GM23338 (cell line): ENCODE measurements at places on chromosomes 4 and X.

GRCh38 chr4:169345316-169345721 lies 74.6 kb upstream of the SH3RF1 start:
- no peak for DNase-seq

DNA sequence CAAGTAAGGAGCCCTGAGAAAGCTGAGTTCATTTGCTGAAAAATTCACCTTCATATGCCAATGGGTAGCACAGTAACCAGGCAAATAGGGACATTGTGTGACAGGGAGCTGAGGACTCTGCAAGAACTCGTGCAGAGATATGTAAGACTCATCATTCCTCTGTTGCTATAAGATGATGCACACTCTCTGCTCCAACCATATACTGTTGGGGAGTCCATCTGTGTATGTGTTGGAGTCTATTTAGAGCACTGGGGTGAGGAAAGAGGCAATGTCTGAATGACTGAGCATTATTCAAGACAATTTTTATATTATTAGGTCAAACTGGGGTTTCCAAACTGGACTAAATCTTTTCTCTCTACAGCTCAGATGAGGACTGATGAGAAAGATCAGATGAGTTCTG lies 100.4 kb downstream of the QRFPR start:
- DNase-seq, result no peak

DNA sequence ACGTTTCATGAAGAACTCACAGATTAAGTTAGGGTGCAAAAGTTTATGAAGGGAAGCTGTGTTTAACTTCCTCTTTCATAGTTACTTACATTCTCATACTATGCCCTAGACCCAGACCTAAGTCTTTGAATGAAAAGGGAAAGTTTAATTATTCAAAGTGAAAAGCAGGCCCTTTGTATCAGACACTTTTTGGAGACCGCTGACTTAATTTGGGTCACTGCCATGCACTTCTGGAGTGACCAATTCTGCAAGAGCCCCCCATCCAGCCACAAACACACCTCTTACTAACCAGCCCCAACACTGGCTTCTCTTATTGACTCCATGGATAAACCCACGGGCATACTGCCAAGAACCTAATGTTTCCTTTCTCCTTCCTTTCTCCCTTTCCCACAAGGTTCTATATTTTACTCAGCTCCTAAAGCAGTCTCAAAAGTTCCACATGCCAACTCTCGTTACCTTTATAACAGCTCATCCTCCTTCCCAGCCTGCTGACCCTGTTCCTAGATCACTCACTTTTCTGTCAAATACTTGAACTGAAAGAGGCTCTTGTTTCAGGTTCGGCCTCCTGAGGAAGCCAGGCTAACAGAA lies 34.5 kb downstream of the ABCE1 start:
- no peak for DNase-seq

- DNase-seq, result no peak
Observed at GRCh38 chr4:110540982-110541451, 65.1 kb downstream of the ENPEP start.

- DNase-seq, result no peak
Observed at GRCh38 chr4:156036496-156036895, 82.8 kb upstream of the CTSO start.

- DNase-seq, result no peak
Observed at GRCh38 chr4:187276736-187277408, 553.2 kb upstream of the FAT1 start.

- DNase-seq, result peak; percentile 31
Observed at GRCh38 chrX:72498782-72499181, 73.9 kb downstream of the HDAC8 start.

GRCh38 chr4:152735906-152736305 lies 43.6 kb downstream of the TIGD4 start:
- DNase-seq, result no peak

DNA sequence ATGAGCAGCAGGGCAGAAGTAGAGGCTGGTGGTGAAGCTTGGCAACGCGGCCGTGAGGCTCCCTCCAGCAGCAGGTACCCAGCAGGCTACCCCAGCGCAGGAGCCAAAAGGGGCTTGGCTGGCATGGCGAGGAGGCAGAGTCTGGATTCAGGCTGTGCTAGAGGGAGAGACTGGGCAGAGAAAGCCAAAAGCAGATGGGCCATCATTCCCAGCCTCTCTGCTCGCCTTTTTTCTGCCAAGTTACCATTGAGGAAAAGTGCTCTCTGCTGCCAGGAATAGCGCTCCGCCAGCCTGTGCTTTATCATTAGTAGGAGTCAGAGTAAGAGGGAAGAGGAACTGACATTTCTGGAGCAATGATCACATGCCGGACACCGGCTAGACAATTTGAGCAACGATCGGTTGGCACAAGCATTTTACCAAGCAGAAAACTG lies 28.7 kb upstream of the MAP3K15 start:
- DNase-seq, result no peak

GRCh38 chr4:92657695-92658094 lies 353.9 kb downstream of the GRID2 start:
- DNase-seq, result no peak

- peak; percentile 47 for DNase-seq
Observed at GRCh38 chrX:120262859-120263708, 12.5 kb downstream of the ZBTB33 start.

GRCh38 chr4:3689576-3690550 lies 76.3 kb upstream of the ADRA2C start:
- no peak for DNase-seq

GRCh38 chr4:7196736-7197135 lies 4.4 kb downstream of the SORCS2 start:
- DNase-seq, result no peak

DNA sequence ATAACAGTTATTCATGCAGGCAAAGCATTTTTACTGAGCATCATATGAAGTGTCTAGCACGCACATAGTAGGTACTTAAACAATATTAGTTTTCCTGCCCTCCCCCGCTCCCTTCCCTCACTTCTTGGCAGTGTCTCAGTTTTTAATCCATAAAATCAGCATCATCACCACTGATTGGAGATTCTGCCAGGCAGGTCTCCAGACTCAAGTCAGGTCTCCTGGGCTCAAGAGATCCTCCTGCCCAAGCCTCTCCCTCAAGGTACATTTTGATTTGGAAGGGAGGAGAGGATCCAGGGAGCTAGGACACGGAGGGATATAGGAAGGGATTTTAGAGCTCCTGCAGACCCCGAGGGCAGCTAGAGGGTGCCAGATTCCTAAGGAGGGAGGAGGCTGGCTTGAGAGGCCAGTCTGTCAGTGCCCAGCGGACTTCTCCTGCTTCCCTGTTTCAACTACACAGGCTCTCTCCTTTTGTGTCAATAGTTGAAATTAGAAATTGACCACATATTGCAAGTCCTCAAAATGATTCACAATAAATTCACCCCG lies 4.4 kb upstream of the FAT1 start:
- DNase-seq, result peak; percentile 56

GRCh38 chr4:8305851-8306471 lies 36.4 kb downstream of the HTRA3 start:
- DNase-seq, result peak; percentile 28

GRCh38 chrX:24243188-24243587 lies 70.7 kb downstream of the SUPT20HL2 start:
- no peak for DNase-seq

GRCh38 chr4:105194328-105195231 lies 47.9 kb downstream of the TET2 start:
- DNase-seq, result no peak

DNA sequence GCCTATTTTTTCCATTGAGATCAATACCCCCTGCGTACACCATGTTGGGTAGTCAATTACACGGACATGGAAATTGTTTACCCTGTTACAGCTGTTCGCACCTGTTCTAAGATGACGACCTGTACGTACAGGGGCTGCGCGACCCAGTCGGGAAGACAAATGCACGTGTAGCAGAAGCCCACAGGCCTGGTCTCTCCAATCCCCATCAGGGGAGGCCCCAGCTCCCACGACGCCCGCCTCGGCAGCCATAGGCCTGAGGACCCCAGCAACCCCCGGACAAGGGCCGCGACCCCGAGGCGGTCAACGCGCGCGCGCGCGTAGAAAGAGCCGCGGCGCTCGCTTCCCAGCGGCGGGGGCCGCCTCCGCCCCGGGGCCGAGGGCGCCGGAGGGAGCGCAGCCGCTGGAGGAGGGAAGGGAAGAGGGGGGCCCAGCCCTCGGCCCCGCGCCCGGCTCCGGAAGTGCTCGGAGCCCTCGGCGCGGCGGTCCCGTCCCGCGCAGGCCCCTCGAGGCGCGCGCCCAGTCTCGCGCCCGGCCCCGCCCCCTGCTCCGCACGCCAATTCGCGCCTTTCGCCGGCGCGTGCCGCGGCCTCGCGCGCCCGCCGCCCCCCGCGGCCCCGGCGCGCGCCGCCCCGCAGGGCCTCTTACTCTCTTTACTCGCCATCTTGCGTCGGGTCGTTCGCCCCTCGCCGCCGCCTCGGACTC lies 618 bp downstream of the RBBP7 start:
- DNase-seq, result peak; percentile 60

- peak; percentile 76 for DNase-seq
Observed at GRCh38 chr4:154416190-154416547, 75.4 kb downstream of the DCHS2 start.

- DNase-seq, result no peak
Observed at GRCh38 chr4:40314951-40315350, 20.2 kb upstream of the CHRNA9 start.

DNA sequence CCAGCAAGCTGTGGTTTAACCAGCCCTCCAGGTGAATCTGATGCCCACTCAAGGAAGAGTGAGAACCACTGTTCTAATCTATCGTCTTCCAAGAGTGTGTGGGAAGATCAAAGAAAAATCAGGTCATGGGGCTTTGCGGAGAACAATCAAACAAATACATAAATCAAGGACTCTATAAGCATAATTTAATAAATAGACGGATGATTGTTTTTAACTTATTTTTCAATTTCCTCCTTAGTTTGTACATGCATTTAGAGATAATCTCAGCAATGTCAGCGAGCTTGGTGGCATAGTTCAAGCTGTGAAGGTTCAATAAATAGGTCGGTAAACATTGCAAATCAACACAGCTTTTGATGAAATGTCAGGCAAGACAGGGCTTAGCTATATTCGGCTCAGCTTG lies 84.9 kb downstream of the DMD start:
- no peak for DNase-seq

- DNase-seq, result no peak
Observed at GRCh38 chr4:88008743-88009171, 1.3 kb downstream of the PKD2 start.

DNA sequence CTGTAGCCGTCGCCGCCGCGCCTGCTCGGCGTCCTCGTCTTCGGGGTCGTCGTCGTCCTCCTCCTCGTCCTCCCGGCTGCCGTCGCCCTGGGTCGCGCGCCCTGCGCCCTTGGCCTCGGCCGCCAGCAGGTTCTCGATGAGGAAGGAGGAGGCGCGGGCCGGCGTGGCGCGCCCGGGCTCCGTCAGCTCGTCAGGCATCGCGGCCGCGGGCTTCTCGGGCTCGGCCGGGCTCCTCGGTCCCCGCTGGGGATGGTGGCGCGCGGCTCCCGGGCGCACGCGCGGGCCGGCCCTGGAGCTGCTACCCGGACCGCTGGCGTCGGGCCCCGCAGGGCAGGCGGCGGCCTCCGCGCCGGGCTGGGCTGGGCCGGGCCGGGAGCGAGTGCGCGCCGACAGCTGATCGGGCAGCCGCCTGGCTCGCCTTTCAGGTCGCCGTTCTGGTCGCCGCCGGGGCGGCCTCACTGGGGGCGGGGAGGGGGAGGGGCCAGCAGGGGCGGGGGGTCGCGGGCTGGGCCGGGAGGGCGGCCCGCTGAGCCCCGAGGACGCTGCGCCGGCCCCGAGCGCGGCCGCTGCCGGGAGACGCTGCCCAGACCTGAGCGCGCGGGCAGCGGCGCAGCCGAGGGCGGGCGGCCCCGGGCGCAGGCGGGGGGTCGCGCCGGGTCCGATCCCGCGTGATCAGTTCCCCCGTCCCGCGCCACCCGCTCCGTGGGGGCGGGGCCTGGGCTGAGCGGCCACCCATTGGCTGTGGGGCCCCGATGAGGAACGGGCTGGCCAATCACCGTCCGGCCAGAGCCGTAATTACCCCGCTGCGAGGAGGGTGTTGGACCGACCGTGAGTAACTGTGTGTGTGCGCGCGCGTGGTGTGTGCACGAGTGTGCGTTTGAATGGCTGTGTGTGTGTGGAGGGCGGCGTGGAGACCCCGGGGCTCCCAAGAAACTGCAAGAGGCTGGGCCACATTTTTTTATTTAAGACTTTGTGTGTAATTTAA lies at the start of gene HMX1:
Gene HMX1, minus strand, starts transcription at position 423 of the 985 bp plus-strand sequence. Its CDS starts 225 bp downstream, at position 198.
- peak; percentile 80 for DNase-seq

GRCh38 chrX:72268597-72269365 lies 8.3 kb downstream of the RPS4X start:
- DNase-seq, result no peak

GRCh38 chr4:153014460-153014859 lies 78.3 kb downstream of the FHDC1 start:
- no peak for DNase-seq

GRCh38 chr4:147640331-147640730 lies 23.1 kb downstream of the TMEM184C start:
- DNase-seq, result no peak

DNA sequence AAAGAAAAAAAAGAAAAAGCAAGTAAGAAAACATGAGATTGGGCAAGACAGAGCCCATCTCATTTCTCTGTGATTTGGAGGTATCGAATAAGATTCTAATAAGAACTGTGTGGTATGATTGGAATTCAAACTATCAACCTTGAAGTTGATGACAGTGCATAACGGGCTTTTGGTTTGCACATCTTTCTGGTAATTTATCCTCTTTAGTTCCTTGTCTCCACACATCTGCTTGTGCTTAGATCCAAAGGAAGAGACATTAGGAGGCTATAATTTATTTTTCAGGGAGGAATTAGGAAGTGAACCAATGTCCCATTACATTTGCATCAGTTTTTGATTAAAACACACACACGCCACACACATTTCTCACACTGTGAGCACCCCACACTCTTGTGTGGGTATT lies 149.9 kb downstream of the ARSF start:
- DNase-seq, result no peak

DNA sequence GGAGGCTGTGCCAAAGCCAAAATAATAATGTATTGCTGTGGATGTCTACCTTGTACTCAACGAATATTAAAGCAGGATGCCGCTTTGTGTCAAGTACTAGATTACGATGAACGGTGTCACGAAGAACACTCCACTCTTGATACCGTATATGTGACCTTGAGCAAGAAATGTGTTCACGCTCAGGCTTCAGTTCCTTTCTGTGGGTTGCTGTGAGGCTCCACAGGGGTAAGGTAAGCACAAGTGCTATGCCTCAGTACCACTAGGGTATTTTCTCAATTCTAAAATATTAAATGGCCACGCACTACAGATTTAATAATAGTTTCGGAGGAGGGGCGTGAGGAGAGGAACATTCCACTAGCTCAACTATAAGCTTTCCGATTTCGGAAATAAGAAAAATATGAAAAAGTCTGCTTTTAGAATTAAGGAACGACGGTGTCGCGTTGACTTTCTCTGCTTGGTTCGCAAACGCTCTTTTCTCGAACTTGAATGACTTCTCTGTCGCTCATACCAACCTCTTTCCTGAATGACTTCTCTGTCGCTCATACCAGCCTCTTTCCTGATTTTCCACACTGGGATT lies 607 bp upstream of the SCOC start:
- DNase-seq, result peak; percentile 10

GRCh38 chr4:38133711-38134480 lies 173.7 kb downstream of the PTTG2 start:
- no peak for DNase-seq

GRCh38 chr4:150579551-150580234 lies 2.3 kb upstream of the MAB21L2 start:
- DNase-seq, result peak; percentile 50

GRCh38 chrX:40663880-40664630 lies 16.7 kb upstream of the CXorf38 start:
- DNase-seq, result peak; percentile 51
